Activated T-cell treated with anti-CD3 and anti-CD28 coated beads, Interleukin-2, amount 50 U/mL, for 48 hours (primary cell): ENCODE measurements at places on chromosomes 7 and 10.

GRCh38 chr7:92755680-92756079 lies 80.7 kb downstream of the CDK6 start:
- no peak for DNase-seq

GRCh38 chr7:85774986-85775385 lies 588.1 kb upstream of the SEMA3D start:
- no peak for DNase-seq

DNA sequence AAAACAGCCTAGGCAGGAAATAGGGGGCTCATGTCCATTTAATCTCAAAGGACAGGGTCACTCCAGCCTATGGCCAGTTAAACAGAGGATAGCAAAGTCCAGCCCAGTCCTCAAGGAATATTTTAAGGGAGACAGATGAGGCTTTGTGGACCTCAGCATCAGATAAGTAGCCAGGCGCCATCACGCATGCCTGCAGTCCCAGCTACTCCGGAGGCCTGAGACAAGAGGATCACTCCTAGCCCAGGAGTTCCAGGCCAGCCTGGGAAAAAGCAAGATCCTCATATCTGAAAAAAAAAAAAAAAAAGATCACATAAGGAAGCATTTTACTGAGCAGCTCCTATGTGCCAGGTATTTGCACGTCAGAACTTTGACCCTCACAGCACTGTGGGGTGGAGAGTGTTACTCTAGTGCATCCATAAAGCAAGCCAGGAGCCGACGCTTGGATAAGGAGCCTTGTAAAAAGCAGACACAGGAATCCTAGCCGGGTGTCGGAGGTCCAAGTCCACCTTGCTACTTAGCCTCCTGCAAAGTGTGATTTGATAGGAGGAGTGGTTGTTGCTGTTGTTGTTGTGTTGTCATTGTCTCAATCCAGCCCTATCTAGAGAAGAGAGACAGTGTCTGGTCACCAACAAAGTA lies 61.8 kb upstream of the DOCK1 start:
- DNase-seq: no peak

- DNase-seq: no peak
Observed at GRCh38 chr10:80529604-80530003, 8.1 kb upstream of the SH2D4B start.

GRCh38 chr10:28300027-28300426 lies 2.8 kb downstream of the MPP7 start:
- DNase-seq: no peak

GRCh38 chr7:45185028-45185863 lies 27.7 kb downstream of the RAMP3 start:
- DNase-seq: peak; percentile 6

GRCh38 chr7:41822259-41822817 lies 119.4 kb upstream of the INHBA start:
- no peak for DNase-seq

DNA sequence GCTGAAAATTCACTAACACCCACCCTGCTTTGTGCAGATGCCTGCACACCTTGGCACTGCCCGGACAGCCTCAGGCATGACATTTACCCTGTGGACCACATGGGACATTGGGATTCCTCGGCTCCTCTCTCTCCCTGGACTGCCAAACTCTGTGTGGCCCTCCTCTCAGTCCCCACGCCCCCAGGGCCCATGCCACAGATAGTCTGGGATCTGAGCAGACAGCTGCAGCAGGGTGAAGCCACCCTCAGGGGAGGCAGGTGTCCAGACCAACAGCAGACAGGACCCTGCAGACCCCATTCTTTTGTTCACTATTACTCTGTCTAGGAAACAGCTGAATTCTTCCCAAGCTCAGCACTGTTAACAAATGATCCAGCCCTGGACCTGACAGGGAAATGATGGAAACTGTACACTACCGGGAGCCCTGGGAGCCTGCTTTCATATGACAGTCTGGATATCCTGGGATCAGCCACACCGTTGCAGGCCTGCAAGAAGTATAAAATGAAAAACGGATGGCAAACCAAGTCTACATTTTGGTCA lies 83.4 kb downstream of the VOPP1 start:
- DNase-seq: no peak

DNA sequence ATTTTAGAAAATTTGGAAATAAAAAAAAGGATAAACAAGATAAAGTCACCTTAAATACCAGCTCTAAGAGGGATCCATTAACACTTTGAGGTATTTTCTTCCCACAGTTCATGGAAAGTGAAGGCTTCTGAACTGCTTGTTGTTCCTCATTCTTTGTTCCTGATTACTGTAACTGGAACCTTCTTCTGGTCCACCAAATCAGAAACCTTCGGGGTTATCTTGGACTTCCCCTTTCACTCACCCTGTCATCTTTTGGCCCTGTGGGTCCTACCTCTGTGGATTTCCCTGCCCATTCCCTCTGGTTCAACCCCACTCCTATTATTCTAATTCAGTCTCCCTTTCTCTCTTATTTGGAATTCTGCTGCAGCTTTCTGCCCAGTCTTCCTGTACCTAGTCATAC lies 116.5 kb upstream of the PRPS1L1 start:
- no peak for DNase-seq

DNA sequence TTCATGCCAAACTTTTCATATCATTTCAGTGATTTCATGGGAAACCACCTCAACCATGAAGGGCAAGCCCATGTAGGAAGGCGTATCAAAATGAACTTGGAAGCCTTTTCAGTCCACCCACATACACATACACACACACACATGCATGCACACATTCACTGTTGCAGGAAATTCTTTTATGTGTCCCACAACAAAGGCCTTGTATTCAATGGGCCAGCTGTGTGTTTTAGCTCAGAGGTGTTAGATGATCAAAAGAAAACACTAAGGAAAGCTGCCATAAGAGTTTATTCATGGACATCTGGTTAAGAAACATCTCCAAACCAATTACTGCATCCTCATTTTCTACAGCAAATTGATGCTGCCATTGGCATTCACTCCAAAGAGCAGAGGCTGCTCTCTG lies 74.4 kb upstream of the STK17A start:
- DNase-seq: no peak

GRCh38 chr7:135273581-135273980 lies 39.9 kb downstream of the STRA8 start:
- DNase-seq: no peak

DNA sequence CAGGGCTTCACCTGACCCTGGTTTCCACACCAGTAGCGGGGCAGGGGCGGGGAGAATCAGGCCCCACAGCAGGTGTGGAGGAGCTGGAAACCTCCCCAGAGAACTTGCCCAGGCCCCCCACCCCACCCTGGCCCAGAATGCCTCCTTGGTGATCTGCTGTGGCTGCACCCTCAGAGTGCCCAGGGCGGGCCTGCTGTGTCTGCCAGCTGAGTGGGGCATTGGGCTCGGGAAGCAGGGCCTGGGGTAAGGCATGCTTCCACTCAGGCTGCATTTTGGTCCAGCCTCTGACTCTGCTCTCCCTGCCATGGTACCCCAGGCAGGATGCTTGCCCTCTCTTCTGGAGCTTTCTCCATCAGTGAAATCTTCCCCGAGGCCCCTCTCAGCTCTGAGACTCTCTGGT lies 1.1 kb upstream of the CRHR2 start:
- DNase-seq: no peak

GRCh38 chr10:11986593-11987216 lies 55.9 kb downstream of the UPF2 start:
- DNase-seq: peak; percentile 82

GRCh38 chr7:43559171-43559945 lies 23.6 kb upstream of the STK17A start:
- no peak for DNase-seq

DNA sequence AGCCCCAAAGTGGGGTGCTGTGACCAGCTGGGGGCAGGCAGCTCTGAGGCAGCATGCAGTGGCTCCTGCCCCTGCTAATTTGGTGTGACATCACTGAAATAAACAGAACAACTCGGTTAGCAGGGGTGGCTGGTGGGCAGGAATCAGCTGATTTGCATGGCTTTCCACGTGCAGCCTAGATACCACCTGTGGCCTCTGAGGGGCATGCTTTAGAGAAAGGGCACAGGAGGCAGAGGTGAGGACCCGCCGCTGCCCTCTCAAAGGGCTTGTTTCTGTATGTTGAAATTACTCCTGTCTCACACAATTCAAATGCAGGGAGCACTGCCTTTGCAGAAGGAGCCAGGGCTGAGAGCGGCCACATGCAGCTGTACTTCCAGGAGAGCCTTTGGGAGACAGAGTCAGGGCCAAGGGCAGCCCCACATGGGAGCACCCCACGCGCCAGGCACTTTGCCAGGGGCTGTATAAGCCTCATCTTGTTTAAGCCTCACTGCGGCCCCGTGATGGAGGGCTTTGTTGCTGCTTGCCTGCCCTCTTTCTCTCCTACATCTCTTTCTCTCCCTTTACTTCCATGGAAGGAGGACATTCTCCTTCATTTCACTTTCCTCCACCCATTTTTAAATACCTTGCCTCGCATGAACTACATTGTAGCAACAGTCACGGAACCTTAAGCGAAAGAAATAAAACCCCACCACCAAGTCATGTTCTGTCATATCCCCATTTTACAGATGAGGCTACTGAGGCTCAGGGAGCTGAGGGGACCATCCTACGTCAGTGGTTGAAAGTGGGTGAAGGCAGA lies 137.7 kb downstream of the ZMIZ1 start:
- no peak for DNase-seq

DNA sequence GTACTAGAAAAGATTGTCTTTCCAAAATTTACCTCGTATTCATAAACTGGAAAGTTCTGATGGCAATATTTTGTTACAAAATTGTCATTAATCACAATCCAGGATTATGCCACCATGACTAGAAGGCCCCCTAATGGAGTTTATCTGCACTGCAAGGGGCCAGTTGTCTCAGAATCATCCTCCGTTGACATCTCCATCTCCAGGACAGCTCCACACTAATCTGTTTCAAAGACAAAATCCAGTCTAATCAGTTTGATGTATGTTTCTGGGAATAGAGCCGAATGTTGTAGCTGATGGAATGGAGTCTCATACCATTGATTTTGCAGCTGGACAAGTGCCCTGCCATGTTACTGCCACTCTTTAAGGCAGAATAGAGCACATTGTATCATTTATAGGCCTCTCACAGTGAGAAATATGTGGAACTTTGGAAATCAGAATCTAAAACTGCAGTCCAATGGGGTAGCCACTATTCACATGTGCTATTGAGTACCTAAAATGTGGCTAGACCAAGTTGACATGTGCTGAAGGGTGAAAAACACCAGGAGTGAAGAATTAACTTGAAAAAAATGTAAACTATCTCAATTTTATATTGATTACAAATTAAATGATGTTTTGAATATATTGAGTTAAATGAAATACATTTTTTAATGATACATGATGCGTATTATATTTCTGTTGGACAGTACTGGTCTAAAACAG lies 38.3 kb upstream of the TOMM7 start:
- no peak for DNase-seq

DNA sequence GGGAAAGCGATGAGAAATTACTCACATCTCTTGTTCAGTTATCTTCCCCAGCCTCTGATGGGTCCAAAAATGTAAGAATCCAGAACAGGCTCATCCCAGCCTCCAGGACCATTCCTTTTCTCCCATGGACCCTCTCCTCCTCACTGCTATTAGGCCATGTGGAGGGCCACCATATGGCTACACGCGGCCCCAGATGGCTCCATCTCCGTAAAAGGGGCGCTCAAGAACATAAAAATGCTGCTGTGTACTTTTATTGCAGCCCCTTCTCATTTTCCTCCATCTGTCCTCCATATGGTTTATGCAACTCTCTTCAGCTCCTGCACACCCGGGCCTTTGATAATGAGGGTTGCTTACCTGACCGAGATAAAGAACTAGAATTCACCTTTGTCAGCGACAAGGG lies 166.2 kb downstream of the RAPGEF5 start:
- no peak for DNase-seq

DNA sequence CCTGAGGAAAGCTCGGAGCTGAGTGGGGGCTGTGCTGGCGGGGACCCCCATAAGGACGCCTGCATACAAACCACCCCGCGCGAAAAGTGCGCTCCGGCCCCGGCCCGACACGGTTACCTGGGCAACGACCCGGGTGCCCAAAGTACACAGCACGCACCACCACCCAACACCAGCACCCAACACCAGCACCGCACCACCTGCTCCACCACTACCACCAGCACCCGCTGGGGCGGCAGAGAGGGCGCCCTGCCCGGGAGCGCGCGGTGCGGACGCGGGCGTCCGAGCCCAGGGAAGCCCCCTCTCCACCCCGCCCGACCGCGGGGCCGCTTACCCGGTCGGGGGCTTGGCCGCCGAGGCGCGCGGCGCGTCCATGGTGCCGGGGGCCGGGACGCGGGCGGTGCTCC lies 345 bp downstream of the COBL start:
- DNase-seq: peak; percentile 27

- DNase-seq: no peak
Observed at GRCh38 chr10:63801166-63801565, 280.0 kb downstream of the REEP3 start.

DNA sequence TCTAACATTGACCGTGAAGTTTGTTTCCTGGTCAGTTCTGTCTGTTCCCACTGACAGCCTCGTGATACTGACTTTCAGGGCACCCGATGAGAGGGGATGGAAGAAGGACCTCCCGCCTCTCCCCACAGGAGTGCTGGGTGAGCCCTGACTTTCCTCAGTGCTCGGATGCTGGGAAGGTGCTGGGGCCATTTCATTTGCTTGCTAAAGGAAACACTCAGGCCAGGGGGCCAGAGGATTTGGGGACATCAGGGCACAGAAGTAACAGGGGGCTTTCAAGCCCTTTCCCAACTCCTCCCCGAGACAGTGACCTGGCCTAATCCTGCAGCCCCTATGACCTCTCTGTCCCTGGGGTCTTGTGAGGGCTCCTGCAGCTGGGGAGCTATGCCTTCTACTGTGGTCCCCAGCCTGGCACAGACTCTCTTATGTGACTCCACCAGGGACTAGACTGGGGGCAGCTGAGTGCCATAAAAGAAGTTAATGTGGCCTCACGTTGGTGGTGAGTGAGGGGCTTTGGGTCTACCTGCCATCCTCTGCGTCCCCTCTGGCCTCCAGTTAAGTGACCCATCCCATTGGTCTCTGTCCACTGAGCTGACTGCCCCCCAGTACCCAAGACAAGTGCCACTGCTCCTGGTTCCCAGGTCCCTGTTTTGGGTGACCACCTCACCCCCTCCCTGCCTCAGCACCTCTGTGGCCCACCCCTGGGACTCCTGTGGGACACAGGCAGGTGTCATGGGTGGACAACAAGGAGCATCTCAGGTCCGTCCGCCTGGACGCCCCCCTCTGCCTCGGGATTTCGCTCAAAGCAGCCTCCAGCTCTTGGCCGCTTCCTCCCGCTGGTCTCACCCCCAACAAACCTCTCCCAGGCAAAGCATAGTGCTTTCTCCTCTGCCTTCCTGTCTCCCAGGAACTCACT lies 33.4 kb upstream of the HSPA12A start:
- DNase-seq: no peak

- DNase-seq: no peak
Observed at GRCh38 chr10:44990965-44991364, 9.8 kb upstream of the ZNF22 start.

- no peak for DNase-seq
Observed at GRCh38 chr7:118312966-118313365, 88.5 kb downstream of the ANKRD7 start.
